ENCODE measurements at places on chromosomes 3 and 15.

DNA sequence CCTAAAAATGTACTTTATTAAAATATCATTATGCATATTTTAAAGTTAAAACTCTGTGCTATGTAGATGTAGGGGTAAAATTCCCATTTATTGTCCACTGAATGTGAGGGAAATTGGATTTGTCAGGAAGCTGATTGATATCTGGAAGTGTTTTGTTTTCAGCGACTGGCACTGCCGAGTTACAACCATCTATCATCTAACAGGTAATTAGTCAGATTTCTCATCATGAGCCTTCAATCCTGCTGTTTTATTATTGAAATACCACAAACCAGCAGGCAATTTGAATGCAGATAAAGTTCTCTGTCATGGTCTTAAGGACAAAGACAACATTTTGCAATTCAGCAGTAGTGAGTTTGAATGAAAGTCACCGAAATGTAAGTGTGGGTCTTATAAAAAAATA is 40.5 kb downstream of the ZIC1 start:
- no peak for DNase-seq

DNA sequence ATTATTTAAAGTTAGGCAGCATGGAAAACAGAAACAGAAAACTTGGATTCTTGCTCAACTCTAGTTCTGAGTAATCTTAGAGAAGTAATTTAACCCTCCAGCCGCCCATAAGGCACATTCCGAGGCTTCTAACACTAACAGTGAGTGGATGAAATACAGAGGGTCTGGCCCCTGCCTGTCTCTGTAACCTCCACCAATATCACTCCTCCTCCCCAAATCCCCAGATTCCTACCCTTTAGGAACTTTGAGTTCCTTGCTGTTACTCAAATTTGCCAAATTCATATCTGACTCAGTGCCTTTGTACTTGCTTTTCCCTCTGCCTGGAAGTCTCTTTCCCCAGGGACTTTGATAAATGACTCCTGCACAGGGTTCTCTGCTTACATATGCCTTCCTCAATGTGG is 112.5 kb upstream of the TGFBR2 start:
- DNase-seq, result peak; percentile 69

- no peak for DNase-seq
Observed at GRCh38 chr3:146831659-146832058, 226.5 kb upstream of the PLSCR5 start.

DNA sequence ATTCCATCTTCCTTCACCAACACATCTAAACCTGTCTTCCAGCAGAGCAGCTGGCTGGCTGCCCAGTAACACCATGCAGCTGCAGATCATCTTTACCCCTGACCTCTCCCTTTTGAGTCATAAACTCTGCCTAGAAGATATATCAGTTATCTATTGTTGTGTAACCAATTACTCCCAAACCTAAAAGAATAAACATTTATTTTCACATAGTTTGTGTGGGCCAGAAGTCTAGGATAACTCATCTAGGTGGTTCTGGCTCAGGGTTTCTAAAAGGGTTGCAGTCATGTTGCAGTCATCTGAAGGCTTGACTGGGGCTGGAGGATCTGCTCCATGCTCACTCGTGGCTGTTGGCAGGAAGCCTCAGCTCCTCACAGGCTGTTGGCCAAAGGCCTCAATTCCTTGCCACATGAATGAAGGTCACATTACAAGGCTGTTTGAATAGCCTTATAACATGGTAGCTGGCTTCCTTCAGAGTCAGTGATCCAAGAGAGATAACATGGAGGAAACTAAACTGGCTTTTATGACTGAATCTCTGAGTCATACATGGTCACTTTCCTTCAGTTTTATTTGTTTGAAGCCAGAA is 92.8 kb downstream of the GOLIM4 start:
- no peak for DNase-seq

GRCh38 chr3:171122240-171122639 is 95.7 kb upstream of the SLC2A2 start:
- DNase-seq, result no peak

DNA sequence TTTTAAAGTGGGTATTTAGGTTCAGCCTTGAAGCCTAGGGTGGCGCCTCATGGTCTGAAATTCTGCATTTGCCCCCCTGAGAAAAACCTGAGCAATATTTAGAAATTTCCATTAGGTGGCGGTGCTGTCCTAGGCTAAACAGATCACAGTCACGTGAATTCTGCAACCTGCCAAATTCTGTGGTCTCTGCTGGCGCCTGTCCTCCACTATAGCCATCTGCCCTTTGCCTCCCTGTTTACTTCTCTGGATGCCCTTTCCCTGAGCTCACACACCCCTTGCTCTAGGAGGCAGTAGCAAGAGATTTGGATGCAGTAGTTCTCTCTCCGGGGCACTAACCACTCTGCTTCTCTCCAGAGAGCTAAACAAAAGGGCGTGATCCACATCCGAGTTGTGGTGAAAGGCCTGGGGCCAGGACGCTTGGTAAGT is 9.1 kb downstream of the MRPS11 start:
- peak; percentile 17 for DNase-seq

DNA sequence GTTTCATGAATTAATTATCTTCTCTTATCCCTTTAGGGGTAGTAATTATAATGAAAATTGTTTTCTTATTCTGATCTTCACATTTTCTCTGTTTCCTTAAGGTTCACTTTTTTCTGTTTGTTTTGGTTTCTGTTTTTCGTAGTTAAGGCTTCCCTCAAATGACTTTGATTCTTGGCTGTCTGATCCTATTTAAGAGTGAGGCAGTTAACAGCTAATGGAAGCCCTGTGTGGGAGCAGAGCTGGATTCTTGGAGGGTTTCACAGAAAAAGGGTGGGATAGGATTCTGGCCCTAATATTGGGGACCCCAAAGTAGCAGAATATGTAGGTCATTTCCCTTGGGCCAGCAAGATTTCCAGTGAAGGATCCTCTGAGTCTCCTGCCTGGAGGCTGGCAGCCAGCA is 6.8 kb upstream of the AMOTL2 start:
- DNase-seq, result no peak

GRCh38 chr15:51846463-51847230 is 17.2 kb downstream of the TMOD3 start:
- peak; percentile 43 for DNase-seq

GRCh38 chr3:169513672-169514071 is 149.8 kb downstream of the MECOM start:
- DNase-seq, result no peak
